Stimulated activated CD4-positive, alpha-beta T cell treated with anti-CD3 and anti-CD28 coated beads, Interleukin-1b, Interleukin-23, amount 100 ng/mL, for 24 hours (primary cell): ENCODE measurements at places on chromosomes 2 and 18.

DNA sequence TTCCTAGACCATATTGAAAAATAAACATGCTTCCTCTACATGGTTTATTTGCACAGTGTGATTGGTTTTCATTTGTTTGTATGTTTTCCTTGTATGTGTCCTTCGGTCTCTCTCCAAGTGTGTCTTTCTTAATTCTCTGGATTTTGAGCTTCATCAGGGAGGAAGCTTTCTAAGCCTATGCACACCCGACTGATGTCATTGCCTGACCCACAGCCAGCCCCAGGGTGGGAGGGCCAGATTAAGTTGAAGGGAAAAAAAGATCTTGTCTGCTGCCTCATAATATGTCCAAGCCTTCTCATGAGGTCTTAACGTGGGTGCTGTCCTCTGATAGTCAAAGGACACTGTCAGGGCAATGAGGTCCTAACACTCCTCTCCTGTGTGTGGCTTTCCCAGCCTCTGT lies 115.2 kb downstream of the MARCHF4 start:
- no peak for DNase-seq

DNA sequence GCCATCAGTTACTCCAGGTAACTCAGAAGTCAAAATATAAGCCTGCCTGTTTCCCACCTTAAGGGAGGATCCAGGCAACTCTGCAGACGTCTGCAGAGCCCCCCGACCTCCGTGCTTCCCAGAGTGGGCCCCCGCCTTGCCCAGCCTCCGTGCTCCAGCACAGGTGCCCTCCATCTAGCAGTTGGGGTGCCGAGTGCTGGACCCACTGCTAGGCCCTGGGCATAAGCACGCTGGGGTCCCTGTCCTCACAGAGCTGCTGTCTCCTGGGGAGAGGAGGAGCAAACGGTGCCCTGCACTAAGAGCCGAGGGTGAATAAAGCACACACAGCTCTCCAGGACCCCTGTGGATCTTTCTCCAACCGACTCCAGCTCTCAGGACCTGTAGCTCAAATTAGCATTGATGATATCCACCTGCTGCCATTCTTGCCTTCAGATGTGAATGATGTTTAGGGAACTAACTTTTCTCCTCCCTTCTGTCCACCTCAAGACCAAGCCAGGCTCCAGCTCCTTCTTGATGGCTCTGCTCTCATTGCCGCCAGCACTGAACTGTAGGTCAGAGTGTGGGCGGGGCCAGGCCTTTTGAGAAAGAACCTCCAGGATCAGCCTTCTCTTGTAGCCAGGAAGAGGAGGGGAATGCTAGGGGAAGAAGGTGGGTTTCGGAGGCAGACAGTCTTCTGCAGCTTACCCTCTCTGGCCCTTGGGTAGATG lies 121.2 kb downstream of the SMAD7 start:
- DNase-seq, result no peak

DNA sequence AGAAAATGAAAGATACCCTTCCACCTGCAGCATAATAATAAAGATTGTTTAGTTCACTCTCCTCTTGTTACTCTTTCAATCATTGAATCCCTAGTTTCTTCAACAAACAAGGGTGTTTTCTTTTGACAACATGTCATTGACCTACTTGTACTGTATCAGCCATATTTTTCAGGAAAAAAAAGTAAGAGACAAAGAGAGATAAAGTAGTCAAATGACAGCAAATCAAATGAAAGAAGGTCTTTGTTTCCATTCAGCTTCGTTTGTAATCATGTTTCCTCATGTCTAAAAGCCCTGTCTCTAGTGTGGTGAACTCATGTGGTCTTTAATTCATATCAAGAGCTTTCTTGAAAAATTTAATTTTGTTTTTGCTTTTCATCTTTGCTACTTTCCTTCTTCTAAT lies 557.8 kb upstream of the LRATD1 start:
- DNase-seq, result no peak

DNA sequence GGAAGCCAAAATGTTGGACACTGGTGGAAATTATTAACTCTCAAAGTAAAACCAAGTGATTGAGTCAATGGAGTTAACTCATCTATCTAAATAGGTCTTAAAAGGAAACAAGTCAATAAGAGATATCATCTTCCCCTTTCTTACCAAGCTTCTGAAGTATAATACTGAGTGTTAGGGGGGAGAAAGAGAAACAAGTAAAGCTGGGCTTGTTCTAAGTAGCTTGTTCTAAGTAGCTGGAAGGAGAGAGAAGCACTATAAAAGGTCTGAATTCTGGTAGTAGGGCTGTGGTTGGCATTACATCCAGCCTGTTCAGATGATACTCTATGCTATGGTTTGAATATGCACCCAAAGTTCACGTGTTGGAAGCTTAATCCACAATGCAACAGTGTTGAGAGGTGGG lies 26.8 kb downstream of the YES1 start:
- no peak for DNase-seq

DNA sequence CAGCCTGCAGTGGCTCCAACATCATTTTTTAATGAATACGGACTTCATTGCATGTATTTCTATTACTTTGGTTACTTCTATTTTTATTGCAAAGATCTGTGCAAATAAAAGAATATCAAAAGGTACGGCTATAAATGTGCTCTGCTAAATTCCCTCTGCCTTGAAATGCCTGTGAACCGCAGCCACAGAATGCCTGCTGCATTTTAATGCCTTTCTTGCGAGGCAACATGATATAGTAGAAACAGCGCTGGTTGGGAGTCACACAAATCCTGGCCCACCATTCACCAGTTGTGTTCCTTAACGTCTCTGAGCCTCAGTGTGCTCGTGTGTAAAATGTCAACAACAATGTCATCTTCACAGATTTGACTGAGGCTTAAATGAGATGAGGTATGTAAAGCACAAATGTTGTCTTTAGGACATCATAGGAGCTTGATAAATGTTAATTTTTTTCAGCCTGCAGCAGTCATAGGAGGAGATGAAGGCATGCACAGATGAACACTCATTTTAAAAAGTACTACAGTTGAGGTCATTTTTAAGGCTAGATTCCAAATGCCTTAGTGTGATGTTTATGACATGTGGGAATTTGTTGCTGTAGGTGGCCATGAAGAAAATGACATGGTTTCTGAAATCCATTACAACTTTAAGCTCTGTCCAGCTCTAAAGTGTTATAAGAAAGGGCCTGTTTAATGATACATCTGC lies 187.6 kb upstream of the NRP2 start:
- DNase-seq, result no peak

DNA sequence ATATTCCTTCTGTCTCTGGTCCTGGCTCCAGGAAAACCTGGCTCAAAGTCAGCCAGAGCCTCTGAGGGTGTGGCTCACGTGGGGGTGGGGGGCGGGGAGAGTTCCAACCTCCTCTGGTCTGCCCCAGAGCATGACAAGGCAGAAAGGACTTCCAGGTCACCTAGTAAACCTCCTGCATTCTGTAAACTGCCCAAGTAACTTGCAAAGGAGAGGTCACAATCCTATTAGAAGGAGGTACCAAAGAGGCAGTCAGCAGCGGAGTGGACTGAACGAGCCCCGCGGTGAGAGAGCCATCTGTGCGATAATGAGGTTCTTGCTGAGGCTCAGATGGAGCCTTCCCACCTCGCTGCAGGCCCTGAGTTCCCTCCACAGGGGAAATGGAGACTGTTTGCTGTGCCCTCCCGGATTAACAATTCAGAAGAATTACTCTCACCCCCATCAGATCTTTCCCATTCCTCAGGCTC lies 58.9 kb upstream of the GATA6 start:
- no peak for DNase-seq

DNA sequence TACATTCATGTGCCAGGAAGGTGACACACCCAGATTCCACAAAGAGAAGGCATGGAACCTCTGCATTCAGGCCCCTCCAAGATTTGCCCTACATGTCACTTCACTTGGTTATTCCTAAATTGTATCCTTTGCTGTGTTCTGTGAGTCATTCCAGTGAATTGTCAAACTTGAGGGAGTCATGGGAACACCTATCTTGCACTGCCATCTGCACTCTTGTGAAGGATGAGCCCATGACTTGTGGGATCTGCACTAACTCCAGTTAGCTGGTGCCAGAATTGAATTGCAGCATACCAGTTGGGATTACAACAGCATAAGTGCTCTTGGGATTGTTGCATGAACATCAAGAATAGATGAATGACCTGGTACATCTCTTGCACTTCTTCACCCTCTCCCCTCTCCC lies 1288.0 kb upstream of the ZEB2 start:
- no peak for DNase-seq

DNA sequence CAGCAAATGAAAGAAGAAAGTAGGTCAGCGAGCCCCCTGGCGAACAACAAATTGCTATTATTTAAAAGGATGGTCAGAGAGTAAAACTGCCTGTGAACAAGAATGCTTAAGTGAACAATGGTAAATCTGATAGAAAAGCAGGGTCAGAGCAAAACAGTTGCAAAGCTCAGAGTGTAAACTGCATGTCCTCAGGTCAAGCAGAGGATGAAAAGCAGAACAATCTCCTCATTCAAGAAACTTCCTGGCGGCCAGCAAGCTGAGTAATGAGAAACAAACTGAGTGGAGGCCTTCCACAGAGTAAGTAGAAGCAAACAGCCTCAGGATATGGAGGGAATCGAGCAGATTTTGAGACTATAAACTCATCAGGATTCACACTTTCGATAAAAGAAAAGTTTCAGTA lies 117.9 kb downstream of the PPP1R1C start:
- no peak for DNase-seq
